DMS53 (cell line): ENCODE measurements at places on chromosomes 12 and 14.

DNA sequence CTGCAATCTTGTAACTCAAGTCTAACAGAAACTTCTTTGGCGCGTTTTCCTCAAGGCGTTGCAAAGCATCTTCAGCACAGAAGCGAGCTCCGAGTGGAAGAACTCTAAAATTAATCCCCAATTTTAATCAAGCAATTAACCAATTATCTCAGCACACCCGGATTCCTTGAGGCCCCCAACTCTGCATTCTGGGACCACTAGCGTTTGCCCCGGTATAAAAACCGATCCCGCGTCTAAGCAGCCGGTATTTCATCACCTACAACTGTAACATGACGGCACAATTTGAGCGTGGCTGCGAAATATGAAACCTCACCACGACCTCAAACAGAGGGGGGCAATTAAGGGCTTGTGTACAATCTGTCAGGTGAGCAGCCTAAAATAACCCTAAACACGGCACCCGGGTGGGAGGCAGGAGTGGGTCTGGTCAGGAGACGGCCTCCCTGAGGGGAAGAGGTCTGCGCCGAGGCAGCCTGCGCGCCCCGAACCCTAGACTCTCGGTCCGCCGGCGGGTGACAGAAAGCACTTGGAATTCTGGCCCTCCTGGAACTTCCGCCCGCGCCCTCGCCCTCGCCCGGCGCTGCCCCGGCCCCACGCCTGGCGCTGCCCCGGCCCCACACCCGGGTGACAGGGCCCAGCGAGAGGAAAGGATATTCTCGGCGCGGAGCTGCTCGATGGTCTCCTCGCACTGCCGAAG is 594 bp downstream of the ZCCHC8 start:
- DNase-seq, result peak; percentile 83

- DNase-seq, result no peak
Observed at GRCh38 chr14:103946975-103947374, 4.6 kb upstream of the RD3L start.

DNA sequence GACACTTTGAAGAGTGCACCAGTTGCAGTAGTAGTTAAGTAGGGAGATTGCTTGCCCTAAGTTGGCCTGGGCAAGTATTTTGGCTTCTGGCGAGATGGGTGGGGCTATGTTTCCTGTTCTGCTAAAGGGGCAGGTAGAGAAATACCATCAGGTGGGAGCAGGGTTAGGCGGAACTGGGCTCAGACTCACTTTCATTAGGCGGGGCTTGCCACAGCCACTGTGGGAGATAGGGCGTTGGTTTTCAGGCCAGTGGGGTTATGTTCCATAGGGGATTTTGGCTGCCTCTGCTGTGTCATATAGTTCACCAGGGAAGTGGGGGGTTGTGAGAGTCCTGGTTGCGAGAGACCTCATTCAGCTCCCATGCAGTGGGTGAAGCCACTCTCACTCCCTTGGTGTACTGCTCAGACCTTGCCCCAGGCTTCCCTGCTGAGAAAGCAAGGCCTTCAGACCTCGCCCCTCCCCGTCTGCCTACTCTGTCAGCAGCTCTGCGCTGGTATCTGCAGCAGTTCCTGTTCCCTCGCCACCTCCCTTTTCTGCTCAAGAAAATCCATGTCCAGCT is 43.3 kb downstream of the AEBP2 start:
- DNase-seq, result no peak

DNA sequence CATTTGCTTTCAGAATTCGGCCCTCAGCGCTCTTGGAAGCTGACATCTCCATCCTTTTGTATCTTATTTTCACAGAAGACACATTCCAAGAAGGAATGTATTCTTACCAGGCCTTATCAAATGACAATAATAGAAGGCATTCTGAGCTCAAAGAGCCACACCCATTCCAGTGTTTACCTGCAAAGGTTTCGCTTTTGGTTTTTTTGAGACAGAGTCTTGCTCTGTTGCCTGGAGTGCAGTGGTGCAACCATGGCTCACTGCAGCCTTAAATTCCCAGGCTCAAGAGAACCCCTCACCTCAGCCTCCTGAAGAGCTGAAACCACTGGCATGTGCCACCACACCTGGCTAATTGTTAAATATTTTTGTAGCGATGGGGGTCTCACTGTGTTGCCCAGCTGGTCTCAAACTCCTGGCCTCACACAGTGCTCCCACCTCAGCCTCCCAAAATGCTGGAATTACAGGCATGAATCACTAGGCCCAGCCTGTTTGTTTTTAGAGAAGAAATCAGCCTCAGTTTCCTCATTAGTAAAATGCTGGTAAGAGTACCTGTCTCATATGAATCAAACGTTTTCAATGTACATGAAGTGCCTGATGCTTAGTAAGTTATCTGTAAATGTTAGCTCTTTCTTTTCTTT is 69.2 kb downstream of the SLC6A12 start:
- DNase-seq, result peak; percentile 62

DNA sequence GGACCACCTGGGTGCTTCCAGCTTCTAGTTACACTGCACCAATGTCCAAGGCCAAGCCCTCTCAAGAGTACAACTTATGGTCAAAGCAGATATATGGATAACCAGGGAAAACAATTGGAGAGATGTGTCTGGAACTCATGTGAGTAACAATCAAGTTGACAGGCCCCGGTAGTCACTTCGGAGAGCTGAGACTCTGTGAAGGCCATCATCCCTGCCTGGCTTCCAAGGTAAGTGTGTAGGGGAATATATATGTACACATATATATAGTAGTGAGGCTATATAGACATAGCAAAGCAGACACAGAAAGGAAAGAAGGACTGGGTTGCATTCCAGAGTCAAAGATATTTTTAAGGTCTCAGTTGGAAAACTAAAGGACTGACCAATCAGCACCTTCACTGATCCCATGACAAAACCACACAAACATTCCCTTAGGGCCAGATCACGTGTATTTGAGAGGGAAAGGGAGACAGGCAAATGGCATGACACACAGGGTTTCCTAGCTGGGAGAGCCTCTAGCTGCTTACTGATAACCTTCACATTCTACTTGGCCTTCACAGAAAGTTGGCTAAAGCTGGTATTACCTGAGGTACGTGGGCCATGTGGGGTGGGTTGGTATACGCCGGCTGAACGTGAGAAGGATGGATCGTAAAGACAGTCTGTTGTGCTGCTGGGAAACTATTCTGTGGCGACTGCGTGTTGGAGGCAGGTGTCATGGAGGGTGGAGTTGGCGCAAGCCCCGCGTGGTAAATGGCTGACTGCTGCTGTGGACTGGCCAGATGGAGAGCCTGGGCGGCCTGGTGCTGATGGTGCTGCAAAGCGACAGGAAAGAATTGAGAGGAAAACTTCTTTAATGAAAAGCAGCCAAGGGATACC is 50.0 kb downstream of the SH2B3 start:
- no peak for DNase-seq

- peak; percentile 14 for DNase-seq
Observed at GRCh38 chr12:108381787-108382436, 42.8 kb upstream of the CMKLR1 start.

GRCh38 chr14:20820063-20820904 is 17.6 kb upstream of the RNASE1 start:
- DNase-seq, result no peak

DNA sequence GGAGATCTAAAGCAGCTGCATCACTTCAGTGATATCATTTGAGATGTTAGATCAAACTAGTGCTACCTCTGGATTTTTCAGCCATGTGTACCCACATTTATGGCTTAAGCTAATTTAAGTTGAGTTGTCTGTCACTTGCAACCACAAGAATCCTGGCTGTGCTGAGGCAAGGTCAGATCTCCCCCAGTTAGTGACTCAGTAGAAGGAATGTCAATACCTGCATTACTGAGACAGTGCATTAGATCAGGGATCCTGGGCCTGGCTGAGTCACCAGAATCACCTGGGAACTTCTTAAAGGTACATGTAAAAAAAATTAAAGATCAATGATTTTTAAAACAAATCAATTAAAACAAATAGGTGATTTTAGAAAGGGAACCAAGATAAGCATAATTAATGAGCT is 84.6 kb upstream of the GRIN2B start:
- DNase-seq, result peak; percentile 16

GRCh38 chr14:104926619-104927431 is 2.1 kb downstream of the PLD4 start:
- DNase-seq, result no peak

GRCh38 chr12:117850048-117850447 is 118.7 kb downstream of the KSR2 start:
- peak; percentile 73 for DNase-seq

- DNase-seq, result no peak
Observed at GRCh38 chr12:54167500-54167896, 21.3 kb downstream of the SMUG1 start.

- peak; percentile 54 for DNase-seq
Observed at GRCh38 chr12:39372929-39373328, 70.0 kb downstream of the KIF21A start.

DNA sequence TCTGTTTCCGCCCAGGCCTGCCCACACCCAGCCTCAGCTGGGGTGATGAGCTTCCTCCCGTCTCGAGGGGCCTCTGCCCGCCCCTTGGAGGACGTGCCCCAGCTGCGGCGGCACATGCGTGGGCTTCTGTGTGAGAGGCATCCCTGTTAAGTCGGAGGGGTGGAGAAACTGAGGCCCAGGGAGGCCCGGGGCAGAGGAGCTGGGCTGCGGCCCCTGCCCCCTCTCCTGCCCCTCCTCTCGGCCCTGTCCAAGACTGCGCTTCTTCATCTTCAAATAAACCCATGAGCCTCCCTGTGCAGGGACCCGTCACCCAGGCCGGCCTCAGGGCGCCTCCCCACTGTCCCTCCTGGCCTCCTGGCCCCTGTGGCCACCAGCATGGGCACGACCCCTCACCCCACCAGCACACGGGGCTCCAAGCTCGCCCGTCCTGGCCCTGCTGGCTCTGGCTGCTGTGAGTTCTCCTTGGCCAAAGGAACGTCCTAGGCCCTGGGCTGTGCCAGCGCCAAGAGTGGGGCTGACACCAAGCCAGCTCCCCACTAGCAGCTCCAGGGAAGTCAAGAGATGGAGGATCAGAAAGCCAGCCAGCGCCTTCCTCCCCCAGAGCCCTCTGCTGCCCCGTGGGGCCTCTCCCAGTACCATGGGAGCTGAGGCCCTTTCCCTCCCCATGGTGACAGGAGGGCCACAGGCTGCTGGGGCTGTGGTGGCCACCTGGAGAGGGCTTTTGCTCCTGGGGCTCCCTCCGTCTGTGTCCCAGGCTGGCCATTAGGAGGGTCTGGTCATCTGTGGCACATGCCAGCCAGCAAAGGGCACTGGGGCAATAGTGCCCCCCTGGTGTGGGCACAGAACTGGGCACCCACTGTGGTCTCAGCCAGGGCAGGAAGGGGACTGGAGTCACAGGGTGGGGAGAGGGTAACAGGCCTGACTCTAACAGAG is 180.4 kb downstream of the KIF26A start:
- no peak for DNase-seq

GRCh38 chr12:2854669-2855453 is 2.0 kb downstream of the TEX52 start:
- peak; percentile 88 for DNase-seq

DNA sequence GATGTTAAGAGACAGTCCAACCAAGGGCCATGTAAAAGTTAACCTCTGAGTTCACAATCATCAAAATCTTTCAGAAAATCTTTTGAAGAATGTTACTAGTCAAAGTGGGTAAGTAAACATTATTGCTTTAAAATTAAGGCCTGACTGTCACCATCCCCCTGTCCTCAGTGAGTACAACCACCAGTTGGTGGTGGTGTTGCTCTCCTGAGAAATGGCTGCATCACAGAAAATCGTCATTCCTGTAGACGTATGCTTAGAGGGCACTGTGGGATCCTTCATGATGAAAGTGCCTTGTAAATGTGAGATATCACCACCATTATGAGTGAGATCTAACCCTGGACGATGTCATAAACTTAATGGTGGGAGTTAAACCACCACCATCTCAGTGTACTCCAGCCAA is 451.2 kb downstream of the RPS29 start:
- DNase-seq, result peak; percentile 7

- DNase-seq, result peak; percentile 84
Observed at GRCh38 chr12:100348657-100349454, 8.0 kb upstream of the SLC17A8 start.

DNA sequence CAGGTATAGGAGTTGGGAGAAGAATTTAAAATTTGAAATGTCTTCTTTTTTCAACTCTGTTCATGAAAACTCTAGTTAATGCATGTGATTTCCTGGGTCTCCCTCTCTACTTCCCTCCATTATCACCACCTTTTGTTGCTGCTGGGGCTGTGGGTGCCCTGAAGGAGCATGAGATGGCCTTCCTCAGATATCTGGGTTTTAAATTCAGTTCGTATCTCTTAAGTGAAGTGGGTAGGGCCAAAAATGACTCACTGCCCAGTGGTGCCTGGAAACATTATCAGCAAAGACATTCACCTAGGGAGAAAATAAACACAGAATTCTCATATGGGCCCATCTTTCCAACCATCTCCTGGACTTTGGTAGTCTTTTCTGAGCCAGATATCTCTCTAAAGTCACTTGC is 234.9 kb upstream of the PLEKHG7 start:
- DNase-seq, result peak; percentile 20

DNA sequence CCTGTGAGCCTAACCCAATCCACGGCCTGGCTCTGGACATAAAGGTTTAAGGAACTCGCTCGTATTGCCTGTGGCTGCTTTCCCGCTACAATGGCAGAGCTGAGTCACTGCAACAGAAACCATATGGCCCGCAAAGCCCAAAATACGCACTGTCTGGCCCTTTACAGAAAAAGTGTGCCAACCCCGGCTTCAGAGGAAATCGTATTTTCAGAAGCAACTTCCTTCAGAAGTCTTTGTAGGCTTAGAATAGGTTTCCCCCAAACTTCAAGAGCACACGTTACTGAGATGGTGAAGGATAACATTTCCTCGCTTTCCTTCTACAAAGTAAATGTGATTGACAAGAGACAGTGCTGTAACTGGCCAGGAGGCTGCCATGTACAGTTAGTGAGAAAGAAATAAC is 34.8 kb upstream of the TESC start:
- DNase-seq, result no peak

DNA sequence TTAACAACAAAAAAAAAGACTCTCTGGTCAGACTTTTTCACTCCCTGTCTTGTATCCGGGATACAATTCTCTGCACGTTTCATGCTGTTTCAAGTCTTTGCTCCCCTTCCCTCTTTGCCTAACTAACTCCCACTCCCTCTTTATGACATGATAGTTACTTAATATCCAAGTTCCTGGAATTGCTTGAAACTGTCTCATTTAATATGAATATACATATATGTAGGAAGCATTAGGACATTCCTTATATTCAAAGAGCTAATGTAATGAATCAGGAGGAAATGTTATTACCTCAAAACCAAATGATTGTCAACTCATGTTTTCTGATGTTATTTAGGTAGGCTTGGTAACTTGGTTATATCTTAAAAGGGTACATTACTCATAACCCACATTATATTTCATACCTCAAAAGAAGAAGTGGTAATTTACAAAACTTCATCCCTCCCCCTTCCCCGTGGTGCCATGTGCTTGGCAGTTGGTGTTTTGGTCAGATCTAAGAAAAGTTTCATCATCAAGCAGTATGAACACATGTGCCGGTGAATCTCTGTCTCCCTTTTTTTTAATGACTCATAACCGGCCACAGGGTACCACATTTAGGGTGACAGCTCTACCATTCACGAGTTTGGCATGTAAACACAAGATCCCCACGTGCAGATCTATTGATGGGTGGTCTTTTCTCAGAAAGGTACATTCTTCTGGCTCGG is 56.5 kb downstream of the HCAR2 start:
- DNase-seq, result no peak

GRCh38 chr12:123987022-123987421 is 14.0 kb downstream of the ZNF664 start:
- no peak for DNase-seq
